Suppressor macrophage treated with lipopolysaccharide for 1 hour (primary cell): ENCODE measurements at places on chromosomes 5 and 9.

- DNase-seq, result no peak
These were observed 1918.8 kb downstream of the EFNA5 start for GRCh38 chr5:105751908-105752307.

DNA sequence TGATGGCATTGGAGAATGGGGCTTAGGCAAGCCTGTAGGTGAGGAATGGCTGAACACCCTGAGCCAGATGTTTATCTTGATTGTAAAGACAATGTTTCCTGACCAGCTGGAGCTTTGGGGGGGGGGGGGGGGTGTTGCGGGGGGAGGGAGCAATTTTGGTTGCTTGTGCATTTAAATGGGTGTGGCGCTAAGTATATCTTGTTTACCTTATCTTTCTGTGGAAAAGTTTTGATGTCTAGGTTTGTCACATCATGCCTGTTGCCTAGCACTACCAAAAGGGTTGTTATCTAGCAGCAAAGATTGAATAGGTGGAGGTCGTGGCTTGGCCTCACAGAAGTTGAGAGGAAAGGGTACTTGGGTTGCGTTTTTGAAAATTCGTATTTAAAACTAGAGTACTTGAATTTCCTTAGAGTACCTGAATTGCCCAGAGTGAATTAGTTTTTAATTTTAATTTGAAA, 1.3 kb downstream of the SMAD5 start:
- DNase-seq, result no peak

DNA sequence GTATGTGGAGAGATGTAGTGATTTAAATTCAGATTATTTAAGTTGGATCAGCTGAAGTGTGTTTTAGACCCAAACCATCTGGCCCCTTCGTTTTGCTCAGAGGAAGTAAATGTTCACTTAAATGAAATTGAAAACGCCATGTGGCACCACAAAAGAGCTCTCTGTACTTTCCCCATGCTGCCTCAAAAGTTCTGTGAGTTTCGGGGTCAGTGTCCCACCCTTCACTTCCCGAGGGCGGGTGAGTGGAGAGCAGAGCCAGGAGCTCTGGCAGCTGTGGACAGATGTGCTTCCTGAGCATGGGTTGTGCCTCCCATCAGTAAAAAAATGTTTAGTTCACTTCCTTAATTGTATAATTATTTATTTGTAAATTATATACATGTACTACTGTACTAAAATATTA, 48.4 kb downstream of the PSD2 start:
- no peak for DNase-seq

DNA sequence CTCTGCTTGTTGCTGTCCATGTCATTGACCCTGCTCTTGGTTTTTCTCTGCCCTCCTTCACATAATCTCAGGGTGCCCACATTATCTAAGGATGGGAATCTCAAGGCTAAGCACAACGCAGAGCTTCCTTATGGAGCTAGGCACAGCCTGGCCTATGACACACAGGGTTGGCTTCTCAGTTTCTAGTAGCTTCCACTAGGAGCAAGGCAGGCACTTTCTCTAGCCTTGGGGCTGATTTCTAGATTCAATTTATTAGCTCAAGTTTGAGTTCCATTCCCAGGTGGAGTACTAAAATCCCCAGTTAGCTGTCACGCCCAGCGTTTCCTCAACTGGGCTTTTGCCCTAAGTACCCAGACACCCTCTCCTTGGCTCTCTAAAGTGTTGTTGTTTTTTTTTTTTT, 12.4 kb downstream of the IL4 start:
- DNase-seq, result no peak

GRCh38 chr9:135478191-135478590, 1.4 kb upstream of the PPP1R26 start:
- DNase-seq, result no peak

- peak; percentile 84 for DNase-seq
These were observed 73.8 kb upstream of the ITGA2 start for GRCh38 chr5:52915176-52915875.

DNA sequence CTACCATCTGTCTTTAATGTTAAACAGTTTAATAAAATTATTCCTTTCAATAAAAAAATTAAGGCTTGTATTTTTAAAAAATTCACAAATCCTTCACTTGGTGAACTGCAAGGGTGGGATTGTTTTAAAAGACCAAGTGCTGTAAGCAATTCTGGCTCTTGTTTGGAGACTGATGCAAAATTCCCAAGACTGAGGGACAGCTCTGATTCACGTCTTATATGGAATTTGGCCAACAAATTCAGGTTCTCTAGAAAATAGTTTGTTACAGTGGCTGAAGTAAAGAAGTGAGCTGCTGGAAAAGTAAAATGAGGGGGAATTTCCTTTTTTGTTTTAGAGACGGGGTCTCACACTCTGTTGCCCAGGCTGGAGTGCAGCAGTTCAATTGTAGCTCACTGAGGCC, 58.3 kb downstream of the PRELID2 start:
- DNase-seq, result no peak

DNA sequence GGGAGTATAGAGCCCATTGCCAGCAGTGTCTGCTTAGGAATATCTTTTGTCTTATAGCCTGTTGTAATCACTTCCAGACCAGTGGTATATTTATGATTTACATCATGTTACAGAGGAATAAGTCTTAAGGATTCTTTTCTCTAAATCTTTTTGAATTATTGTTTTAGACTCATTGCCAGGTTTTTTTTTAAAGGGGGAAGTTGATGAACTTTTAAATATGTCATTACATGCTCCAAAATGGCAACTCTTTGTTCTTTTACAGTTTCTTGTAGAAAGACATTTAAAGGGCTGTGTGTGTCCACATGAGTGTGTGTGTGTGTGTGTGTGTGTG, 59.4 kb upstream of the NFIB start:
- no peak for DNase-seq

DNA sequence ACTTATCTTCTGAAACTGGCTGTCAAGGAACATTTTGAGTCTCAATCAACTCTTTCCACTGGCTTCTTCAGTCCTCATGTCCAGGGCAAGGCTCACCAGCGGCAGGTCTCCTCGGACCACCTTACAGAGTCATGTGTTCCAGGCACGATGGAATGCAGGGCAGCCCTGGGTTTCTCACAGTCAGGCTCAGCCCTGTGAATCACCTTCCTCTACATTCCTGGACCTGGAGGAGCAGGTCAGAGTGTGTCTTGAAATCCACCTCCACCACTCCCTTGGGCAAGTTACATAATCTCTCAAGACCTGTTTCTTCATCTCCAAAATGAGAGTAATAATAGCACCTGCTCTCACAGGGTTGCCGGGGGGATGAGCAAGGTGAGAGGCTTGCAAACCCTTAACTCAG, 16.0 kb downstream of the ENC1 start:
- DNase-seq, result no peak

DNA sequence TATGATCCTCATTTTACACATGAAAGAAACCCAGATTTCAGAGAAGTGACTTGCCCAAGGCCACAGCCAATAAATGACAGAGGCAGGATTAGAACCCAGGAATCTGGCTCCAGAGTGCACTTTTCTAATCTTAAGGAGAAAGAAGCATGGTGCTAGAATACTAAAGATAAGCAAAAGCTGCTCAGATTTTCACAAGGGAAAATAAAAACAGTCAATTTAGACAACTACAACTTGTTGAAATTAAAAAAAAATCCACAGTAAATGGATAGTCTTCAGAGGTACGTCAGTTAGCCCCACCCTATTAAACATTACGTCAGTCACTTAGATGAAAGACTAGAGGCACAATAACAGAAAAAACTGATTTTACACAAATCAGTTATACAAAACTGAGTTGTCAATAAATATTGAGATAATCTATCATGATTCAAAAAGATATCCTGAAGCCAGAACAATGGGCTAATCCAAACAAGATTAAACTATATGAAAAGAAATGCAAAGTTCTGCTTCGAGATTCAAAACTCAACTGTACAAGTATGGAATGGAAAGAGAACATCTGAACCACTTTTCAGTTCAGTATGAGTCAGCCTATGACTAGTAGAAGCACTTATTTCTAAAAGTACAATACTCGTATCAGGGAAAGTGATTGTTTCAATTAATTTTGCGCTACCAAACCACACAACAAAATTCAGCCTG, 9.3 kb downstream of the TMEM245 start:
- peak; percentile 48 for DNase-seq

- DNase-seq, result peak; percentile 81
These were observed 131.5 kb upstream of the GRHPR start for GRCh38 chr9:37290940-37291485.

DNA sequence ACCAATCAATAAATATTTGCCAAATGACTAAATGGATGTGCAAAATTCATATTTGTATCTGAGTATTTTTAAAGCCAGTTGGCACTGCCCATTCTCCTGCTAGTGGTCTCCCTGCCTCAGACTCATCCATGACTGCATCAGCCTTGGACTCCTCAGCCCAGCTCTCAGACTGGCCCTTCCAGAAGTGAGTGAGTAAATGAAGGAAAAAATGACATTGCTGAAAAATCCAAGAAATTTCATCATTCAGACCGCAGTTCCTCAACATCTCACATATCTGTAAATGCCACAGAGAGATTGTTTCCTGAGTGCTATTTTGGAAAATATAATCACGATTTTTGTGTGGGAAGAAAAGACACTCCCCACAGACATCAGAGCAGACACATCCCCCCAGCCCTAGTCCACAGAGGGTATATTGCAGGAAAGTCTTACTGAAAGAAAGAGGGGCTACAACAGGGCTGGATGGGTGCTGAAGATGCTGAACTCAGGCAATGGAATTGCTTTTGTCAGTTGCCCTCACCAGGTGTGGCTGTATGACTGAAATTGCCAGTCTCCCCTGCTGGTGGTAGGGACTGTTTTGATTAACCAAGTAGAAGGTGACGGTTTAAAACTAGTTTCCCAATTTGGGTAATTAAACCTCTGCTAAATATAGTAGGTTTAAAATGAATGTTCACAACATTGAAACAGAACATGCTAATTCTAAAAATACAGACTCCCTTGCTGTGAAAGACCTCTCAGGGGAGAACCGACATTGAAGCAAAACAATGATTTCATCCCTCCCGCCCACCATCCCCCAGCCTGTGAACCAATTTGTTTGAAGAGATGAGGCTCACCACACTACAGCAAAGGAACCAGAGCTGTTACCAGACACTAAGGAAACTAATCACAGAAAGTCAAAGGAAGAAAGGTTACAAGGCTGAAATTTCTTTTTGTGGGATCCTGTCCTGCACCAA, 158.8 kb downstream of the DEPDC1B start:
- peak; percentile 83 for DNase-seq

DNA sequence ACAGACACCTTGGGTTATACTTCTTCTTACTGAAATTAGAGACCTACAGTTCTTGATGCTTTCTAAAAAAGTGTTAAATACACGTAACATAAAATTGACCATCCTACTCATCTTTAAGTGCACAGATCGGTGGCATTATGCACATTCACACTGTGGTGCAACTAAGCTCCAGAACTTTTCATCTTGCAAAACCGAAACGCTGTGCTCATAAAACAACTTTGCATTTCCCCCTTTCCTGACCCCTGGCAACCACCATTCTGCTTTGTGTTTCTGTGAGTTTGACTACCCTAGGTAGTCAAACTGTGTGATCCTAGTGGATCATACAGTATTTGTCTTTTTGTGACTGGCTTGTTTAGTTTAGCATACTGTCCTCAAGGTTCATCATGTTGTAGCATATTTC, 3.9 kb downstream of the MVB12B start:
- peak; percentile 15 for DNase-seq

DNA sequence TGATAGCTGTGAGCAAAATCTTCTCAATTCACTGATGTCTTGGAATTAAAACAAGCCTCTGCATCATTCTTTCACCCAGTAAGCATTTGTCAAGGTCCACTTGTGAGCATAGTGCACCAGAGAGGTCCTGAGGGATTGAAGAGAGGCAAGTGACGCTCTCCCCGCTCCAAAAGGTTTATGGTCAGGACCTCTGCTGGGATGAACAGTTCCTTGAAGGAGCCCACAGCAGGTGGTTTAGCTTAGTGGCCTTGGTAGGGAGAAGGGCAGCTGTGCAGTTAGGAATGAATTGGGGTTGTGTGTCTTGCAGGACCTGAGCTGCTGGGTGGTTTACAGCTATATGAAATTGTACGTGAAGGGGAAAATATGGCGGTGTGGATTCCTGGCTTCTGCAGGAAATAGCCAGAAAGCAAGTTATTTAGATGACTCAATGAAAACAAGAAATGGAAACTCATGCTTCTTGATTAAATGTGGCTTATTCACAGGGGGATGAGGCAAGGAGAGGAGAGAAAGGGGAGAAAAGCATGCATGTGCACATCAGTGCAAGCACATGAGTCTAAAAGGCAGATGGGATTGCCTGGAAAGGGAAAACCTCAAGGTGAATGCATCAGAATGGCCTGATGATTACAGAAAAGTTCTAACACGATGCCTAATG, 42.0 kb downstream of the SUB1 start:
- DNase-seq, result no peak

GRCh38 chr5:34695275-34696027, 39.3 kb downstream of the RAI14 start:
- peak; percentile 51 for DNase-seq

GRCh38 chr5:136012041-136012804, 16.6 kb upstream of the TGFBI start:
- peak; percentile 60 for DNase-seq

GRCh38 chr9:129633207-129633606, 7.2 kb downstream of the NTMT1 start:
- no peak for DNase-seq

DNA sequence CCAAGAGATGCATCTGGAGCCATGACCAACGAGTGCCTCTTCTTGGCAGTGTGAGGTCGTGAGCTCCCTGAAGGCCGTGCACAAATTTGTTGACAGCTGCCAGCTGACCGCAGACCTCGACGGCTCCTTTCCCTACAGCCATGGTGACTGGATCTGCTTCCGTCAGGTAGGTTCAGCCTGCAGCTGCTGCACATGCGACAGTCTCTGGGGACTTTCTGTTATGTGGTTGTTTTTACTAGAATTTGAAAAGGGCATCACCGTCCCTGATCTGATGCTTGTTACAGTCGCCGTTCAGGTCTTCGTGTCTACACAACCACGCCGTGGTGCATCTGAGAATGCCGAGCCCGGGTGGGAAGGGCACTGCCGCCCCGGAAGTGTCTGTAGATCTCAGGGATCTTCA, 36.5 kb upstream of the LRRC14B start:
- no peak for DNase-seq

- no peak for DNase-seq
These were observed 116.6 kb downstream of the FAM170A start for GRCh38 chr5:119745976-119746375.

GRCh38 chr9:69549310-69550202, 122.6 kb downstream of the APBA1 start:
- DNase-seq, result peak; percentile 43
